ENCODE measurements at places on chromosomes 12 and 14.

- DNase-seq, result no peak
Observed at GRCh38 chr12:88375306-88376305, 204.7 kb downstream of the KITLG start.

- DNase-seq, result peak; percentile 85
Observed at GRCh38 chr14:53953002-53953827, 3.4 kb downstream of the BMP4 start.

DNA sequence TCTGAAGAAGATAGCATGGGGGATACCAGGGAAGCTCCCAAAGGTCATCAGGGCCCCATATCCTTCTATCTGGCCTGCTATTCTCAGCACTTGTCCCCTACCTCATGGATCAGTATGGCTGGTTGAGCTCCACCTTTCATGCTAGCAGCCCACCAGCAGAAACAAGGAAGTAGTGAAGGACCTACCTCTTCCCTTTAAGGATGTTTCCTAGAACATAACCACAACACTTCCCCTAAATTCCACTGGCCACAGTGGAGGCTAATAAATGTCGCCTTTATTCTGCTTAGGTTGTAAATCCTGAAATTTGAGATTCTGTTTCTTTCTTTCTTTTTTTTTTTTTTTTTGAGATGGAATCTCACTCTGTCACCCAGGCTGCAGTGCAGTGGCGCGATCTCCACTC is 128.6 kb upstream of the PARP11 start:
- DNase-seq, result no peak

DNA sequence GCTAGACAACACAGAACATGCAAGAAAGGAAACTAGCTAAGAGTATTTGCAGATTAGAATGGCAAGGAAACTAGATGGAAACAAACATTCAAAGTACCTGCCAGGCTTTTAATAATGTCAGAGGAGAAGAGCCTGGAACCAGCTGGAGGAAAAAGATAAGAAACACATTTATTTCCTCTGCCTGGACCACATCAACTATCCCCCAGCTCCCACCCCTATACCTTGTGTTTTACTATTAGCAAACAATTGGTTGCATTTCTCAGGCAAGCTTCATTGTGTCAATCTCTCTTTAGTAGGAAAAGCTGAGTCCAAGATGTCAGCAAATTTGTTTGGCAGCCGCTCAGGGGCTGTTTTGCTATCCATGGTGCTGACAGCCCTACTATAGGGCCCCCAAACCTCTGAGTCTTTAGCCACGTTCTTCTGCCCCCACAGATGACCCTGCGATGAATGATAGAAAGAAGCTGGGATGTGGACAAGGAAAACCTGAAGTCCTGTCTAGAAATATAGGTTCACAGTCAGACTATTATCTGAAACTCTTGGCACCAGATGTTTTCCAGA is 11.6 kb upstream of the SYNDIG1L start:
- no peak for DNase-seq

DNA sequence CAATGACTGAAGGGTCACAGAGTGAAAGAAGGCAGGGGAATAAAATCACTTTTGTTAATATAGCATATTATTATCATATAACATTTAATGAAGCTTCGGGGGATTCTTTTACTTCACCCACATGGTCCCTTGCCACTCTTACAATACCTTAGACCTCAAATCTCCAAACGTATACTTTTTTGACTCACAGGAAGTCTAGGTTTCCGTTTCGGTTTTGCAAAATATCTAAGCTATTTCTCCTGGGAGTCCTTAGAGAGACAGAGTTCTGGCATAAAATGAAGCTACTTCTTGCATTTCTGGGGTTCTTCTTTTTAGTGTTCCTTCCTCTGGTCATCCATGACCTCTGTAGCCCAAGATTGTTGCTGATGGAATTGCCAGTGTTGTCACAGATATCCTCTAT is 590.5 kb upstream of the ATP2B1 start:
- no peak for DNase-seq

GRCh38 chr12:53054112-53054878 is 4.4 kb downstream of the TNS2 start:
- DNase-seq, result peak; percentile 97

DNA sequence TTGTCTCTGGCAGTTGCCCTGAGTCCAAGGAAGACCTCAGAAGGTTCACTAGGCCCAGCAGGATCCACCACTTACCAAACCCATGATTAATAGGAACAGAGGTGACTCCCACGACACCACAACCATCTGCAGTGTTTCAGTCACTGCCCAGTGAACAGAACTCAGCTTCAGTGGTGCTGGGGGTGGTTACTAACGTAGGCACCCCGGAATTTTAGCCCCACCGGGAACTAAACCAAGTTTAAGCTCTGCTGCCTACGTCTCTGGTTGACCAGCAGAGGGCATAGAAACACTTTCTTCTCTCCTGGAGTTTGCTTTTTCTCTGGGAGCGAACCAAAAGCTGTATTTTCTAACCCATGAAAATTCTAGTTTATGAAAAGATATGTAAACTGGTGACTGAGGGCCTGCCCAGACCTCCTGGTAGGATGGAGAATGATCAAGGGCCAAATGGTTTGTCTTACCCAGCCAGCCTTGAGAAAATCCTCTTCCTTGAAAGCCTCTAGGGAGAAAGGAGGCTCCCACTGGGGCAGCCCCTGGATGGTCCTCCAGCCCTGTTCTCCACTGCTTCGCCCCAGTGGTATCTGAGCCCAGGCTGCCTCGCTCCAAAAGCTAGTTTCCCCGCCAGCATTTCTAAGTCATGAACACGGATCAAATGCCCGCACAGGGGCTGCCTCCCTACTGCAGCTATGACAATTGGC is 379.8 kb downstream of the DPF3 start:
- DNase-seq, result peak; percentile 55

GRCh38 chr14:68282479-68283377 is 463.1 kb downstream of the RAD51B start:
- no peak for DNase-seq
